ENCODE measurements at places on chromosomes 11 and 22. TPM values are rescaled to one million over a fixed set of nuclear protein-coding genes. Genes with fewer than 3 reads are reported as not detected.

DNA sequence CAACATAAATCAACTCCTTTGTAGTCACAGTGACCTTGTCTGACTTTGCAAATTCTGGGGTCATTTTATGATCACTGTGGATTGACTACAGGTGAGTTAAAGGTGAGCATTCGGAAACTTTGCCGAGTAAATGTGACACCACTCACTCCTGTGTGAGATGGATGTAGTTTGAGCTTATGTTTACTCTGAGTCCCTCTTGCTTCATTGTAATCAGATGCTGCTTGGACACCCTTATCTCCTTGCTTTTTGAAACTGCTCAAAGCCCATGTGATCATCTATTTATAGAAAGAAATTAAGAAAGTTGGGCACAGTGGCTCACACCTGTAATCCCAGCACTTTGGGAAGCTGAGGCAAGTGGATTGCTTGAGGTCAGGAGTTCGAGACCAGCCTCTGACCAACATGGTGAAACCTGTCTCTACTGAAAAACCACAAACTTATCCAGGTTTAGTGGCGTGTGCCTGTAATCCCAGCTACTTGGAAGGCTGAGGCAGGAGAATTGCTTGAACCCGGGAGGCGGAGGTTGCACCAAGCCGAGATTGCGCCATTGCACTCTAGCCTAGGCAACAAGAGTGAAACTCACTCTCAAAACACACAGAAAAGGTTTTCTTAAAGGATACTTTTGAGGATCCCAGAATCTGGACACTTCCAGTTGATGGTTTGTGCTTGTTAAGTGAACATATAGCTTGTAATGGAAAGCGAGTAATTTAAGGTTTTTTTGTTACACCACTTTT lies 7.2 kb downstream of the FAM118A start:
- no peaks in the 10 kb centered on the region for H3K36me3 ChIP-seq
- peak overlapping the region; percentile 79 for H3K27ac ChIP-seq
- H3K27me3 ChIP-seq = no peaks in the 10 kb centered on the region

- H3K27me3 ChIP-seq = no peaks in the 10 kb centered on the region
- H3K27ac ChIP-seq = no peak overlapping the region
- DNase-seq = no peak
These were observed 19.6 kb downstream of the KCNE3 start for GRCh38 chr11:74447720-74448119.

DNA sequence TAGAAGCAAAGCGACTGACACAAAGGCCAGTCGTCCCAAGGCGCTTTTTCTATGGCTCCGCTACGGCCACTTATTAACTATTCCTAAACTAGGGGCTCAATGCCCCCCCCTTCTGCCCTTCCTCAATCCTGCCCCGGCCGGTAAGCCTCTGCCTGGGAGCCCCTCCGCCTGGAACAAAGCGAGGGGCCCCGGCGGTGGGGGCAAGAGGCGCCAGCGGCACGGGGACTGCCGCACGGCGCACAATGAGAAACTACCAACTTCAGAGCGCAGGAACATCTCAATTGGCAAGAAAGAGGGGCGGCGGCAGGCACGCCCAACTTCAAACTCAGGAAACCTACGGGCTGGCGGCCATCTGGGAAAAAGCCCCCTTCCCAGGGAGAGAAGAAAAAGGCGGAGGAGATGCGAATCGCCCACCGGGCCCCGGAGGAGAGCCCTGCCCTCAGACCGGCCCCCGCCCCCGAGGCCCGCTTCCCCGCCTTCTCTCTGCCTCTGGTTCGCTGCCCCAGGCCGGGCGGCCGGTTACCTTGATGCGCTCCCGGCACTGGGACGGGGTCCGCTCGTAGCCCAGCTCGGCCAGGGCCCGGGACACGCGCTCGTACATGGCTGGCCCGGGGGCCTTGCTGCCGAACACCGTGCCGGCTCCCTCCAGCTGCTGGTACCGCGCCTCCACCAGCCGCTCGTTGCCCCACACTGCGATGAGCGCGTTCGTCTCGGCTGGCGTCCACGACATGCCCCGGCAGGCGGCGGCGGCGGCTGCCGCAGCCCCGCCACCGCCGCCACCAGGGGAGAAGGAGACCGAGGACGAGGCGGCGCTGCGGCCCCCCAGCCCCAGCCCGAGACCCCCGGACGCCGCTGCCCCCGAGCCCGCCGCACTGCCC lies 619 bp downstream of the MSANTD2 start:
- H3K36me3 ChIP-seq = no peaks in the 10 kb centered on the region
- H3K27me3 ChIP-seq = no peaks in the 10 kb centered on the region
- peak; percentile 35 for DNase-seq
- H3K4me1 ChIP-seq = peaks cover 34% of the 10 kb centered on the region
- peak overlapping the region; percentile 100 for H3K27ac ChIP-seq

- no peak for DNase-seq
- H3K27ac ChIP-seq = no peak overlapping the region
- no peaks in the 10 kb centered on the region for H3K27me3 ChIP-seq
- H3K4me3 ChIP-seq = no peak overlapping the region
These were observed 80.2 kb upstream of the NARS2 start for GRCh38 chr11:78654866-78655265.

DNA sequence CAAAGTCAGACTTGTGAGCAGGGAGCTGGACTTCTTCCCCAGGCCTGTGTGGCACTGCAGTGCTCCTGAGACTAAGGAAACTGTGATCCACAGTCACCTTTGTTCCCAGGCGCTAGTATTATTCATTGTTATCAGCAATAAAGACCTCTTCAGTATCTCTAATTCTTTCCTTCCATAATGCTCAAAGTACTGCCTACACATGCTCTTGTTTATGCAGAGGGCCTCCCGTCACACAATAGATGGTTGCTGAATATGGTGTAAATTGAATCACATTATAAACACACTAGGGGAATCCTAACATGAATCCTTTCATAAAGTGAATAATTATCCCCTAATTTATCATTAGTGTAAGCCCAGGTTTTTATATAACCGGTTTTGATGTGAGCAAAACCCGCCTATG lies 493.3 kb downstream of the BUD13 start:
- H3K27me3 ChIP-seq = peaks cover 2% of the 10 kb centered on the region
- no peak overlapping the region for H3K27ac ChIP-seq
- H3K4me3 ChIP-seq = no peak overlapping the region
- no peaks in the 10 kb centered on the region for H3K36me3 ChIP-seq
- H3K4me1 ChIP-seq = no peaks in the 10 kb centered on the region

- no peak overlapping the region for H3K4me3 ChIP-seq
- H3K36me3 ChIP-seq = peaks cover 99% of the 10 kb centered on the region
- H3K4me1 ChIP-seq = peaks cover 10% of the 10 kb centered on the region
- peak overlapping the region; percentile 65 for H3K27ac ChIP-seq
- no peaks in the 10 kb centered on the region for H3K27me3 ChIP-seq
These were observed 16.6 kb downstream of the DERL3 start for GRCh38 chr22:23822101-23822671.

DNA sequence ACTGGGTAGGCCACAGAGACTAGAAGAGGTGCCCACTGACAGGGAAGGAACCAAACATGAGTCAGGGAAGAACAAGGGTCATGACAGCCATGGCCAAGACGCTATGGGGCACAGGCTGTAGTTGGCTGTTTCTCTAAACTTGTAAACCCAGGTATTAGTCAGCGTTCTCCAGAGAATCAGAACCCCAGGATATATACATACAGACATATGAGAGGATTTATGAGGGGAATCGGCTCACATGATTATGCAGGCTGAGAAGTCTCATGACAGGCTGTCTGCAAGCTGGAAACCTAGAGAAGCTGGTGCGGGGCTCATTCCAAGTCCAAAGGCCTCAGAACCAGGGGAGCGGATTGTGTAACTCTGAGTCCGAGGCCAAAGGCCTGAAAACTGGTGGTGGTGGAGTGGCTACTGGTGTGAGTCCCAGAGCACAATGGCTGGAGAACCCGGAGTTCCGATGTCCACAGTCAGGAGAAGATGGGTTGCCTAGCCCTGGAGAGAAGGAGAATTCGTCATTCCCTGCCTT lies 29.7 kb upstream of the CD81 start:
- no peaks in the 10 kb centered on the region for H3K36me3 ChIP-seq
- DNase-seq = no peak
- H3K4me3 ChIP-seq = no peak overlapping the region
- H3K27me3 ChIP-seq = no peaks in the 10 kb centered on the region

SERPIND1 gene
- total RNA-seq = not detected

NTM gene
- 1.1 TPM for total RNA-seq

EFCAB6 gene
- total RNA-seq = 0.50 TPM

MIOX gene
- not detected for total RNA-seq

Data from psoas muscle (tissue), 8 donors.